Chondrocyte (in vitro differentiated cells): ENCODE measurements at places on chromosomes 16 and 17. TPM values are rescaled to one million over a fixed set of nuclear protein-coding genes. Genes with fewer than 3 reads are reported as not detected.

DNA sequence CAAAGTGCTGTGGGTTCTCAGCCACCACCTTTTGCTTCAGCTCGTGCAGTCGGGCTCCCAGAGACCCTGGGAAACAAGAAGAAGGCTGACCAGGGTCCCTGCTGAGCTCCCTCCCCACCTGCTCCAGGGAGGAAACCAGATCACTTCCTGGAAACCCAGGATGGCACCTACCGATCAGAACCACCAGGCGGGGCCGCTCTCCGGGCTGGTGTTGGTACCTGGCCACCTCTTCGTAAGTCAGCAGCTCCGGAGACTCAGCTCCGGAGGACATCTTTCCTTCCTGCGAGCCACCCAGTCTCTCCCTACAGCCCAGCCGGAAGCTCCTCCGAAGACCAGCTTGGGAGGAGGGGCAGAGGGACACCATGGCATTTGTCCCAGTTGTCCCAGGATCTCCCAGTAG, 18.9 kb downstream of the MPP3 start:
- no peak overlapping the region for H3K27ac ChIP-seq
- H3K4me1 ChIP-seq, result peaks cover 11% of the 10 kb centered on the region
- no peaks in the 10 kb centered on the region for H3K27me3 ChIP-seq
- peaks cover 9% of the 10 kb centered on the region for H3K36me3 ChIP-seq

DNA sequence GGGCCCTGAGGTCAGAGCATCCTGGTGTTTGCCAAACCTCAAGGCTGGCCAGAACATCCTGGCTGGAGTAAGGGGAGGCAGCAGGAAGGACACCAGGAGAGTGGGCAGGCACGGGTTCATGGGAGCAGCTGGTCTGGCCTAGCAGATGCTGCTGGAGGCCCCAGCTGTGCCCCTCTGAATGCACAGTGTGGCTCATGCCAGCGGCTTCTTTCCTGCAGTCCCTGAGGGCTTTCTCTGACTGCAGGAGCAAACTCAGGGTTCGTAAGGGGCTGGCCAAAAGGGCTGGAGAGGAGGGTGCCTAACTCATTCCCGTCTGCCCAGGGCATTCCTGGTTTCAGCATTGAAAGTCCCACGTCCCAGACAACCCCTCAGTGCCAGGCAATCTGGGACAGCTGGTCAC, 78.7 kb downstream of the ZDHHC7 start:
- peaks cover 3% of the 10 kb centered on the region for H3K27me3 ChIP-seq
- H3K4me1 ChIP-seq, result peaks cover 7% of the 10 kb centered on the region
- no peak for DNase-seq
- no peak overlapping the region for H3K4me3 ChIP-seq
- H3K27ac ChIP-seq, result no peak overlapping the region
- no peaks in the 10 kb centered on the region for H3K36me3 ChIP-seq

- no peaks in the 10 kb centered on the region for H3K27me3 ChIP-seq
- H3K36me3 ChIP-seq, result no peaks in the 10 kb centered on the region
- no peak for DNase-seq
- H3K27ac ChIP-seq, result no peak overlapping the region
Measured at GRCh38 chr16:26050472-26050871, 358.7 kb downstream of the HS3ST4 start.

- no peaks in the 10 kb centered on the region for H3K36me3 ChIP-seq
- H3K4me3 ChIP-seq, result no peak overlapping the region
- no peak overlapping the region for H3K27ac ChIP-seq
- H3K4me1 ChIP-seq, result no peaks in the 10 kb centered on the region
- peaks cover 14% of the 10 kb centered on the region for H3K27me3 ChIP-seq
Measured at GRCh38 chr17:79446399-79447009, 164.3 kb downstream of the RBFOX3 start.

ABCC11 gene
- total RNA-seq, result 0.32 to 0.44 TPM in 2 of 3 replicates, not detected in the other

DHRS7C gene
- 0.62 to 1.8 TPM in 2 of 3 replicates, not detected in the other for total RNA-seq

ZG16 gene
- not detected in 3 replicates for total RNA-seq

ABCC12 gene
- not detected in 3 replicates for total RNA-seq

ZNF597 gene
- total RNA-seq, result 2.0 to 2.7 TPM (median 2.5 TPM) in 3 replicates

DNA sequence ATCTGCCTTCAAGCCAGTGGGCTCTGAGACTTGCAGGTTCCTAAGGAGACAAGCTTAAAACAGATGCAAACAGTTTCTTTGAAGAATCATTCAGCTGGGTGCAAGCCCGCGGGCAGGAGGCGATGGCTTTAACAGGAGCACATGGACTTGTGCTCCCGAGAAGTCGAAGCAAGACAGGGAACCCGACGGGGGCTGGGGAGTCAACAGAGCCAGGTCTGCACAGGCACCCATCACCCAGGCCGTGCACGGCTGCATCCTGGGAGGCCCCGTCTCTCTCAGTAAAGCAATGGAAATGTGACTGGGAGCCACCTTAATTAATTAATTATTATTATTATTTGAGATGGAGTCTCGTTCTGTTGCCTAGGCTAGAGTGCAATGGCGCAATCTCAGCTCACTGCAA, 333 bp upstream of the PTX4 start:
- H3K27me3 ChIP-seq, result no peaks in the 10 kb centered on the region
- peak; percentile 72 for DNase-seq
- no peaks in the 10 kb centered on the region for H3K36me3 ChIP-seq
- no peak overlapping the region for H3K27ac ChIP-seq

DNA sequence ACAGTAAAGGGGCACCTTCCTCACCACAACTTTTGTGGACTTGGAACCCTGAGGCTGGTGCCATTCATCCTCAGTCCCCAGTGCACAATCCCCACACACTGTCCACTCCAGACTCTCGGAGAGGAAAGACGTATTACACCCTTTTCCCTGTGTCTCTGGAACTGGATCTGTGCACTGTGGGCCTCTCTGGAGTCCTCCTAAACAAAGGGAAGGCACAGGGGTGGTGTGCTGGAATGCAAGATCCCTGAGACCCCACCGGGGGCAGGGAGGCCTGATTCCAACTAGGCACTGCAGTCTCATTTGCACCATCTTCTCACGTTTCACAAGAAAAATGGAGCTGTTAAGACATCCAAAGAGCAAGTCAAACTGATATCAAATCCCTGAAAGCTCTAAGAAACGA, 89.8 kb downstream of the USP31 start:
- no peak overlapping the region for H3K27ac ChIP-seq
- H3K4me1 ChIP-seq, result peaks cover 8% of the 10 kb centered on the region
- no peak for DNase-seq
- no peak overlapping the region for H3K4me3 ChIP-seq
- H3K36me3 ChIP-seq, result peaks cover 2% of the 10 kb centered on the region

- no peak overlapping the region for H3K4me3 ChIP-seq
- no peaks in the 10 kb centered on the region for H3K27me3 ChIP-seq
- no peaks in the 10 kb centered on the region for H3K4me1 ChIP-seq
- no peaks in the 10 kb centered on the region for H3K36me3 ChIP-seq
- DNase-seq, result no peak
Measured at GRCh38 chr16:24139282-24139681, 116.9 kb upstream of the CACNG3 start.

GRCh38 chr16:81511371-81511770, 66.8 kb downstream of the CMIP start:
- peaks cover 2% of the 10 kb centered on the region for H3K36me3 ChIP-seq
- no peak overlapping the region for H3K4me3 ChIP-seq
- H3K27me3 ChIP-seq, result no peaks in the 10 kb centered on the region
- peak; percentile 13 for DNase-seq

CUEDC1 gene
- 32.9 to 47.7 TPM (median 41.9 TPM) in 3 replicates for total RNA-seq

GRCh38 chr16:52729731-52730130, 182.8 kb upstream of the TOX3 start:
- H3K27me3 ChIP-seq, result no peaks in the 10 kb centered on the region
- no peak overlapping the region for H3K4me3 ChIP-seq
- no peak for DNase-seq
- no peak overlapping the region for H3K27ac ChIP-seq
- H3K36me3 ChIP-seq, result no peaks in the 10 kb centered on the region
- no peaks in the 10 kb centered on the region for H3K4me1 ChIP-seq

SDR42E2 gene
- total RNA-seq, result not detected in 3 replicates

DNA sequence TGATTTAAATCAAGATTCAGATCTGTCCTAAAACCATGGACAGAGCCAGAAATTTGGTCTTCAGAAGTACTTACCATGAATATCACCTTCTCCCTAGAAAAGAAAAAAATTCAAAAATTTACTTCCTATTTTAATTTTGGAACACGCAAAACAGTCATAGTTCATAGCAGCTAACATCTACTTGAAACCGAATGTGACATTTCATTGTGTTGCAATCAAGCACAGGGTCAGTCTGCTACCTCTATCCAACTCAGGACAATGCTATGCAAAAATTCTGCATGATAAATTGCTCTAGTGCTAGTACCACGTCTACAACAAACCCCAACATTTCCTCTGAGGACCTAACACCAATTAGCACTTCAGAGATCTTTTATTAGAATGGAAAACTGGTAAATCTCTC, 7.7 kb downstream of the JPT1 start:
- no peak for DNase-seq
- peaks cover 31% of the 10 kb centered on the region for H3K36me3 ChIP-seq
- H3K27me3 ChIP-seq, result no peaks in the 10 kb centered on the region
- H3K27ac ChIP-seq, result no peak overlapping the region

GRCh38 chr16:26993963-26994362, 72.8 kb upstream of the C16orf82 start:
- H3K4me1 ChIP-seq, result no peaks in the 10 kb centered on the region
- H3K27ac ChIP-seq, result no peak overlapping the region
- H3K36me3 ChIP-seq, result no peaks in the 10 kb centered on the region

PRR15L gene
- total RNA-seq, result not detected in 3 replicates

- H3K27me3 ChIP-seq, result no peaks in the 10 kb centered on the region
- DNase-seq, result no peak
- H3K36me3 ChIP-seq, result peaks cover 16% of the 10 kb centered on the region
- no peak overlapping the region for H3K4me3 ChIP-seq
- H3K27ac ChIP-seq, result no peak overlapping the region
Measured at GRCh38 chr16:12775656-12776236, 27.9 kb downstream of the CPPED1 start.

ANKFN1 gene
- not detected in 3 replicates for total RNA-seq

- no peaks in the 10 kb centered on the region for H3K27me3 ChIP-seq
- DNase-seq, result no peak
- H3K27ac ChIP-seq, result peak overlapping the region; percentile 36
- peaks cover 22% of the 10 kb centered on the region for H3K4me1 ChIP-seq
- no peak overlapping the region for H3K4me3 ChIP-seq
- no peaks in the 10 kb centered on the region for H3K36me3 ChIP-seq
Measured at GRCh38 chr17:81385320-81386111, 9.7 kb upstream of the BAHCC1 start.

DNA sequence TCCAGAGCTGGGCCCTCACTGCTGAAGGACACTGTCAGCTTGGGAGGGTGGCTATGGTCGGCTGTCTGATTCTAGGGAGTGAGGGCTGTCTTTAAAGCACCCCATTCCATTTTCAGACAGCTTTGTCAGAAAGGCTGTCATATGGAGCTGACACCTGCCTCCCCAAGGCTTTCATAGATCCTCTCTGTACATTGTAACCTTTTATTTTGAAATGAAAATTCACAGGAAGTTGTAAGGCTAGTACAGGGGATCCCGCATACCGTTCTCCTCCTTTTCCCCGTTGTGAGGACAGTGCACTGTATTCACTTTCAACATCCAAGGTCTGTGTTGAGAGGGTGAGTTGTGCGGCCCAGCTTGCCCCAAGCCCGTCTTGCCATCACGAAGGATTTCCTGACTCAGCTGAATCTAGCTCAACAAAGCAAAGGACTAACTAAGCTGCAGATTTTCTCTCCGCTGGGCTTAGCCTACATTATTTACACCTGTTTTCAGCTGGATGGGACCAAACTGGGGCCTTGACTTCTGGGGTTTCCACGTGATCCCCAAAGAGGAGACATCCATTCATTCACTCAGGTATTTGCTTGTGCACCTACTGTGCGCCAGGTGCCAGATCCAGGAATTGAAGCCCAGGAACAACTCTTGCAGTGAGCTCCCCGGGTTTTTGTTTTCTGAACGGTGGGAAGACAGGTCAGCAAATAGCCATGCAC, 5.2 kb upstream of the TMEM235 start:
- H3K27ac ChIP-seq, result no peak overlapping the region
- no peaks in the 10 kb centered on the region for H3K4me1 ChIP-seq
- no peak overlapping the region for H3K4me3 ChIP-seq
- H3K27me3 ChIP-seq, result peaks cover 8% of the 10 kb centered on the region

DNA sequence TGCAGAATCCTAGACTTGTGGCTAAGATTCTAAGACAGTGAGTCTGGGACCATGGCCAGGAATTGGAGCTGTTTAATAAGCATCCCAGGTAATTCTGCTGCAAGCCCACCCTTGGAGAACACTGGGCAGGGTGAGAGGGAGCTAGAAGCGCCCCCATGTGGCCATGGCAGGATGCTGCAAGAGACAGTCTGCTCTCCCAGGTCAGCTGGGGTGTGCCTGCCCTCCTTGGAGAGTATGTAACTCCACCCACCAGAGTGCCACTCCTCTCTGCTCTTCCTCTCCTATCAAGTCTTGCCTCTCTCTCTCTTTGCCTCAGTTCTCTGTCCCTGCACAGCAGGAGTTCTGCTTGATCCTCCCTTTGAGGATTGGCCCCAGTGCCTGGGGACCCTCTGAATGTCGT, 14.9 kb downstream of the RCVRN start:
- H3K4me3 ChIP-seq, result no peak overlapping the region
- no peak for DNase-seq
- peaks cover 14% of the 10 kb centered on the region for H3K4me1 ChIP-seq
- H3K27ac ChIP-seq, result no peak overlapping the region
- H3K36me3 ChIP-seq, result peaks cover 4% of the 10 kb centered on the region
- H3K27me3 ChIP-seq, result no peaks in the 10 kb centered on the region

GRCh38 chr16:84329843-84330684, 35.4 kb downstream of the WFDC1 start:
- no peaks in the 10 kb centered on the region for H3K4me1 ChIP-seq
- H3K36me3 ChIP-seq, result no peaks in the 10 kb centered on the region

GRCh38 chr16:58451945-58452401, 48.0 kb upstream of the NDRG4 start:
- peaks cover 37% of the 10 kb centered on the region for H3K27me3 ChIP-seq
- no peak overlapping the region for H3K27ac ChIP-seq
- DNase-seq, result no peak
- H3K4me1 ChIP-seq, result no peaks in the 10 kb centered on the region
- H3K4me3 ChIP-seq, result no peak overlapping the region

- H3K4me1 ChIP-seq, result peaks cover 49% of the 10 kb centered on the region
- peaks cover 3% of the 10 kb centered on the region for H3K36me3 ChIP-seq
- H3K4me3 ChIP-seq, result no peak overlapping the region
- H3K27me3 ChIP-seq, result no peaks in the 10 kb centered on the region
Measured at GRCh38 chr17:46195939-46196716, 2.9 kb upstream of the KANSL1 start.

- H3K4me1 ChIP-seq, result peaks cover 4% of the 10 kb centered on the region
- H3K27me3 ChIP-seq, result peaks cover 3% of the 10 kb centered on the region
- no peak for DNase-seq
- no peak overlapping the region for H3K27ac ChIP-seq
- H3K36me3 ChIP-seq, result no peaks in the 10 kb centered on the region
Measured at GRCh38 chr17:16470265-16470664, 21.7 kb downstream of the LRRC75A start.

DNA sequence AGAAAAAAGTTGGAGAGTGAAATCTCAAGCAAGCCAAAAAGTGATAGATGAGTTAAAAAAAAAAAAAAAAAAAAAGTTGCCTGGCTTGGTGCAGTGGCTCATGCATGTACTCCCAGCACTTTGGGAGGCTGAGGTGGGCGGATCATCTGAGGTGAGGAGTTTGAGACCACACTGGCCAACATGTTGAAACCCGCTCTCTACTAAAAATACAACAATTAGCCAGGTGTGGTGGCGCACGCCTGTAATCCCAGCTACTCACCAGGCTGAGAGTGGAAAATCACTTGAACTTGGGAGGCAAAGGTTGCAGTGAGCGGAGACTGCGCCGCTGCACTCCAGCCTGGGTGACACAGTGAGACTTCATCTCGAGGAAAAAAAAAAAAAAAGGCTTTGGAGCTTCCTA, 668.8 kb downstream of the WWOX start:
- H3K4me1 ChIP-seq, result peaks cover 3% of the 10 kb centered on the region
- H3K36me3 ChIP-seq, result no peaks in the 10 kb centered on the region
- DNase-seq, result no peak
- no peaks in the 10 kb centered on the region for H3K27me3 ChIP-seq
- H3K27ac ChIP-seq, result no peak overlapping the region

HNF1B gene
- total RNA-seq, result 3.6 to 10.5 TPM (median 10.1 TPM) in 3 replicates
